Keratinocyte (primary cell): ENCODE measurements at places on chromosomes 7 and 10. TPM values are rescaled to one million over a fixed set of nuclear protein-coding genes. Genes with fewer than 3 reads are reported as not detected.

DNA sequence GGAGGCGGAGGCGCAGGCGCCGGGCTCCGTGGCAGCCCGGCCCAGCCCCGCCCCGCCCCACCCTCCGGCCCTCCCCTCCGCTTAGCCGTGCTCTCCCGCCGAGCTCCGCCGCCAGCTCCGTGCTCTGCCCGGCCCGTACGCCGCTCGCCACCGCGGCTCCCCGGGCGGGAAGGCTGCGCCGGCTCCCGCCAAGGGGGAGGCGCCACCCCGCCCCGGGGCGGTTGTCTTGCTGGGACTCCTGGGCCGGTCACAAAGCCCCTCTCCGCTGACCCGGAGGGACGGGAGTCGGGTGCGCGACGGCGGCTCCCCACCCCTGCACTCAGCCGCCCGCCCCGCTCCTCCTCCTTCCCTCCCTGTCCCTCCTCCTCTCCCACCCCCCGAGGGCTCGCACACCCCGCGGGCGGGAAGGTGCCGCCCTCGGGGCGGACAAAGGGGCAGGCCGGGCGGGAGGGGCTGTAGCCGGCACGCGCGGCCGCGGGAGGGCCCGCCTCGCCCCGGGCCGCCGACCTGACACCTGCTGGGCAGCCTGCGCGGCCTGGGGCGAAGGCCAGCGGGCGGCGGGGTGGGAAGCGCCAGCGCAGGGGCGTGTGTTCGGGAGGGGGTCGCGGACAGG is 11.5 kb upstream of the SP8 start:
- no peak for DNase-seq

GRCh38 chr7:12239806-12240205 is 28.7 kb downstream of the TMEM106B start:
- no peak for DNase-seq

DNA sequence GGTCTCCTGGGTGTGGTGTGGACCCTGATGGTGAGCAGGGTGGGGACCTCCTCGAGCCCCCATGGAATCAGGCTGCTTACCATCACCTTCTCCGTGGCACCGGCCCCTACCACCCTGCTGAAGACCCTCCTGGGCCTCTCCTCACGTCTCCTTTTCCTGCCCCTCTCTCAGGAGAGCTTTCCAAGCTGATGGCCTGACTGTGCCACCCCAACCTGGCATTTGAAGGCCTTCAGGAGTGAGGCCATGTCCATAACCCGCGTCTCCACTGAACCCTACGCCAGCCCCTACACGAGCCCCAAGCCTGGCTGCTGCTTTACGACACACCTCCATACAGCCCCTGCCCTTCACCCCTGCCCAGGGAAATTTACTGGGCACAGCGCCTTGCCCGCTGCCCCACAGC is 55.4 kb downstream of the ZRANB1 start:
- no peak for DNase-seq

DNA sequence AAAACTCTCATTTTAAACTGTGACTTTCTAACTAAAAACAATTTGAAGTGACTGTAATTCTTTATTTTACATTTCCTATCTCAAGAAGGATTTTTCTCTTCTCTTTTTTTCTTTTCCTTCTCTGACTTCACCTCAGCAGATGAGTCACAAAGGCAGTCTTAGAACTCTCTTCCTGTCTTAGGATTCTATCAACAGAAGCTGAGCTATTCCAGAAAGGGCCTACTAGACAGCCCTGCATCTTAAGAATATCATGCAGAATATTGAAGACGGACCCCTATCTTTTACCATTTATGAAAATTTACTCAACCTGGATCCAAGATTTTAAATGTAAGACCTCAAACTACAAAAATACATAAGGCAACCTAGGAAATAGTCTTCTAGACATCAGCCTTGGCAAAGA is 365.7 kb upstream of the SEMA3C start:
- DNase-seq: peak; percentile 28

DNA sequence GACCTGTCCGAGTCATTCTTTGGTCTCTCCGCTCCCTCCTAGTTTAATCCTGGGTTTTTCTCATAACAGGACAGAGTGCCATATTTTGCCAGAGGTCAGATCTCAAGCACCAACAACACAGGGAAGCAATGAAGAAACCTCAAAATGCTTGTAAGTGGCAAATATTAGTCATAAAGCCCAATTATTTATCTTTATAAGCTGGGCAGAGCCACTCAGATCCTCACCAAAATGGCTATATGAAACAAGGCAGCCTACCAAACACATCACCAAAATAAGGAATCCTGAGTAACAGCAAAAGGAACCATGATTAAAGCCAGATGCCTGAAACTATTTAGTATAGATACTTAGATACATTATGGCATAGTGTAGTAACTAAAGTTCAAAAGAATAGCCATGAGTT is 4.7 kb downstream of the ECD start:
- no peak for DNase-seq

- DNase-seq: no peak
Observed at GRCh38 chr7:98831641-98832221, 38.1 kb downstream of the TMEM130 start.

DNA sequence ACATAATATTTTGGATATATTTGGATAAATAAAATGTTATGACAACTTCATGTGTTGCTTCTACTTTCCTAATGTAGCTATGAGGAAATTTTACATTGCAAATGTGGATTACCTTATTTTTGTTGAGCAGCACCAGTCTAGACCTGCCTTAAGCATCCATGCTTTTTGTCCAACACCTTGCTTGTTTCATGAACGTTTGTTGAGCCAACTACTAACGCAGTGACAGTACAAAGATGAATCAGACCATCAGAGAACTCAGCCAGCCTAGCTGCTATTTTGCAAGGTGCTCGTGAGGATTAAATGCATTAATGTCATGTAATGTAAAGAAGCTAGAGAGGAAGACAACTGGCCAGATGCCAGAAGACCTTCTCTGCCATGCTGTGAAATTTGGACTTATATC is 1.1 kb upstream of the ZC3HAV1L start:
- no peak for DNase-seq

NUTM2A gene
- polyA plus RNA-seq: 0.13 to 0.63 TPM (median 0.22 TPM) in 3 replicates
